ENCODE measurements at places on chromosomes 7 and 10. TPM values are rescaled to one million over a fixed set of nuclear protein-coding genes. Genes with fewer than 3 reads are reported as not detected.

Gene LRRC4
- 0.57 TPM for total RNA-seq

GRCh38 chr10:96873756-96874467 is 41.8 kb downstream of the LCOR start:
- DNase-seq, result no peak

Gene EIF5AL1
- 0.10 TPM for total RNA-seq

DNA sequence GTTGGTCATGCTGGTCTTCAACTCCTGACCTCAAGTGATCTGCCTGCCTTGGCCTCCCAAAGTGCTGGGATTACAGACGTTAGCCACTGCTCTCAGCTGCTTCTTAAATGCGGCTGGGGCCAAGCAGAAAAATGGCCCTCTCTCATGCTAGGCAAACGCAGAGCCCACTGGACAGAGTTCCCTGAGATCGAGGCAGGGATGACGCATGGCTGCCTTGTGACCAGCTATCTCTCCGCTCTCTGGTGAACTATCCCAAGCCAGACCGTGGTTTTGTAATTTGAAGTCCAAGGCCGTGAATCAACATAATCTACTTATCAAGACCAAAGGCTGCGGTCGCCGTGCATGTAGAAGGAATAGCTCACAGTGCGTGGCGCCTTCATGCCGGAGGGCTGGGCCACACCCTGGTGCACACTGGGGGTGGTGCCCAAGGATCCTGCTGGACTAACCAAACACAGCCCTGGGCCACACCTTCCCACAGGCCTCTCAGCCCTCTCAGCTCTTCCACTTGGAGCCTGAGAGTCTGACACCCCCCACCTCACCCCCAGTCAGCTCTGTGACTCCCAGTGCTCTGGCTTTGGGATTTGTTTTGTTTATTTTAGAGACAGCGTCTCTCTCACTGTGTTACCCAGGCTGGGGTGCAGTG is 88.1 kb upstream of the CUX1 start:
- no peak for DNase-seq

DNA sequence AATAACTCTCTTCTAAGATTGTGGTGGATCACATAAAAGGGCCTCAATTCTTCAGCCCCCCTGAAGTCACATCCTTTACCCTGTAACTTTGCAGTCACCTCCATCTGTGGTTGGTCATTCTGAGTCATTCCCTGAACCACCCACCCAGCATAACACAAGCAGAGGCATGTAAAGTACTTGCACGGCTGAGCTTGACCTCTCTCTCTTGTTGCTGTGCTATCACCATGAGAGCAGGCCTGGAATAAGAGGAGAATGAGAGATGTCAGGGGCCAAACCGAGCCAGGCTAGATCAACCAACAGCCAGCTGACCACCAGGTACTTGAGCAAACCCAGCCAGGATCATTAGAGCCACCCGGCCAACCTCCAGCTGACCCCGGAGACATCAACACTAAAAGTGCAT is 13.5 kb upstream of the STK17A start:
- DNase-seq, result no peak

Gene THSD7A
- not detected for total RNA-seq

Gene THNSL1
- total RNA-seq, result 0.73 TPM

DNA sequence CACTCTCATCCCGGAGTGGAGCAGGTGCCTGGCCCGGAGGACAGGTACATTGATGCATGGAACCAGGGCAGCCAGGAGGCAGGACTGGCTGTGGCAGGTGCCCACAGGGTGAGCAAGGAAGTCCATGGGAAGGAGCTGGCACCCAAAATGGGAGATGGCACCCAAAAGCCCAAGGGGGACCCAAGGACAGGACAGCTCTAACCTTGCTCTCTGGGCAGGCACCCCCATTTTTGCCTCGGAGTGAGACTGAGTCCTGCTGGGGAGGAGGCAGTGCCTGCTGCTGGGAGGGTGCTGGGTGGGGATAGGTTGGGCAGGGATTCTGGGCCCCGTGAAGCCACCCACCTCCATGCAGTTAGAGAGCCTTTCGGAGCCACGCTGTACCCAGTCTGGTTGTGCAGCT is 234.5 kb downstream of the TCERG1L start:
- no peak for DNase-seq

Gene RPP30
- 28.2 TPM for total RNA-seq

GRCh38 chr10:110113670-110114337 is 93.6 kb upstream of the MXI1 start:
- no peak for DNase-seq

Data from T-helper 17 cell (primary cell).